ENCODE measurements at places on chromosomes 6 and 20.

DNA sequence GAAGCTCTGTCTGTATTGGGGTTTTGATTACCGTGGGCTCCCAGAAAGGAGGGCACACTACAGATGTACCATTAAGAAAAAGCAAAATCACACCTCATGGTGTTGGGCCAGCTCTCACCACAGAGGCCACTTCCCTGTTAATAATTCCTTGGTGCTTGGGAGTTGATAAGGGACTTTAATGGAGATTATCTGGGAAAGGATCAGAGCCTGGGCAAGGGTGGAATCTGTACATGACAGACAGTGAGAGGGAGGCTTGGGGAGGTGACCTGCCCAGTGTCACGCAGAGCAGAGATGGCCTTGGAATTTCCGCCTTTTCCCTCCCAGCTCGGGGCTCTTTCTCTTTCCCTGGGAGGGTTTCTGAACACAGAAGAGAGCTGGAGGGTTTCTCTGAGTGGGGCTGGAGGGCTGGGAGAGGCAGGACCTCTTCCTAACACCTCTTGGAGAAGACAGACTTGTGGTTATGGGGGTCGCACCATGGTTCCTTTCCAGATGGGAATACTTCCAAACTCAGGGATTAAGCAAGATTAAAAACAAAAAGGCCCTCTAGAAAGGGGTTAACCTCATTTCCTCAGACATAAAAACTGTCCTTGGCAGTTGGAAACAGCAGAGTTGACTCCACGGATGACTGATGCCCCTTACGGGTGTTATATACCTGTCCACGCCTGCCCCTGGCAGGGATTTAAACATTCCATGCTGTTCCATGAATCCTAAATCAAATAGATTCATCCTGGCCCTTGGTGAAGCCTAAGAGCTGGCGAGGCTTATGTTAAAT, 16.8 kb upstream of the KCNK16 start:
- no peak for DNase-seq

DNA sequence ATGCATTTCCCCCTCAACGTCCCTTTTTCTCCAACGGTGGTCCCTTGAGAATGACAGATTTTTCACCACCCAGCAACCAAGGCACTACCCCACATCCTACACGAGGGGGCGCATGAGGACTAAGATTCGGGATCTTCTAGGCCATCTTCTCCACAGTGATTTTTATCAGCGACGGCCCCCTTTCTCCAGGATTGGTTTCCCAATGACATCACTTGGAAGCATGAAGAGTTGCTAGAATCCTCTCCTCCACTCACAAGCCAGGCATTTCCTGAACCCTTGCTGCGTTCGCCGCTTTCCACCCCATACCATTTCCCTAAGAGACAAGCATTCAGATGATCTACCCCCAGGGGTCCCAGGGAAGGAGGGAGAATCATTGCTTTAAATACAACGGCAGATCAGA, 252.0 kb downstream of the HIVEP2 start:
- peak; percentile 32 for DNase-seq

GRCh38 chr6:80148220-80148619, 41.7 kb downstream of the BCKDHB start:
- no peak for DNase-seq

DNA sequence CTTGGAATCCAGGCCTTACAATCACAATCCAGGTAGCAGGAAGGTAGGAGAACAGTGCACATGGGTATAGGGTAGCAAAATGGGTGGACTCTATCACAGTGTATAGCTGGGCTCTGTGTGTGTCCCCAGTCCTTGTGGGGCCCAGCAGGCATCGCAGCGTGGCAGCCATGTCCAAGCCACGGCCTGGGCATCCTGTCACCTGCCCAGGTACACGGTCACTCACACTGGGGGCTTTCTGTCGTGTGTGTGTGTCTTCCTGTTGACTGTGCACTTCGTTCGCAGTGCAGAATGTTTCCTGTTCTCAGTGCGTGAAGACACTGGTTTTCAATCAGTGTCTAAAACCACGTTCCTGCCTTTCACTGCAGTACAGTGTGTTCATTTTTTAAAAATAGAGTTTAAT, 523.2 kb upstream of the JARID2 start:
- no peak for DNase-seq

GRCh38 chr6:5762561-5762968, 244.2 kb downstream of the NRN1 start:
- DNase-seq, result no peak

GRCh38 chr6:144630857-144631256, 345.7 kb downstream of the UTRN start:
- DNase-seq, result no peak

DNA sequence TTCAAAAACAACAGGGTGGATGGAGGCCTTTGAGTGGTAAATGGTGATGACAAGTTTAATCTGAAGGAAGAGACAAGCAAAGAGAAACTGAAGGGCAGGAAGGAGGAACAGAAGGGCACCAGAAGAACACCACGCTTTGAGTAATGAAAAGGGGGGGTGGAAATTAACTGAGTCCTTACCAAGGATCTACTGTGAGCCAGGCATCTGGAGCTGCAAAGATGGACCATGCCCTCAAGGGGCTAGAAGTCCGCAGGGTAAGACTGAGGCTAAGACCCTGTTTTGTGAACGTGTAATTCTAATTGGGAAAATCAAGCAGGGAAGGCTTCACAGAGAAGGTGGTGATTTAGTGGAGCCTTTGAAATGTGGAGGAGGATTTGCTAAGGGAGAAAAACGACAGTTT, 1.6 kb downstream of the NDRG3 start:
- DNase-seq, result no peak

- no peak for DNase-seq
These were observed 38.9 kb upstream of the THBS2 start for GRCh38 chr6:169292338-169293124.

DNA sequence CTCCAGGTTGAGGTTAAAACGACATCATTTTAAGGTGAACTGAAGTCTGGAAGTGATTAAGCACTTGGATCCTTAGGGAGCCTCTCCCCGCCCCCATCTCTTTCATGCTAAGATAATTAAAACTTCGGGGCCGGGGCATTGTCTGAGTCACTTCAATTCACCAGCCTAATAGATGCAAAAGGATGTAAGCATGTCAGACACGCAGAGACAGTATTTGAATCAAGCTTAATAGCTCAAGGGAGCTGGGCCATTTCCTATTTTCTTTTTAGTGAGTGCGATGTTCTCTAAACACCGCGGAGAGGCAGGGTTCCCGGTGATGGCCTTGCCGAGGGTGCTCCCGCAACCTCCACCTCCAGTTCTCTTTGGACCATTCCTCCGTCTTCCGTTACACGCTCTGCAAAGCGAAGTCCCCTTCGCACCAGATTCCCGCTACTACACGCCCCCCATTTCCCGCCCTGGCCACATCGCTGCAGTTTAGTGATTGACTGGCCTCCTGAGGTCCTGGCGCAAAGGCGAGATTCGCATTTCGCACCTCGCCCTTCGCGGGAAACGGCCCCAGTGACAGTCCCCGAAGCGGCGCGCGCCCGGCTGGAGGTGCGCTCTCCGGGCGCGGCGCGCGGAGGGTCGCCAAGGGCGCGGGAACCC, 516 bp upstream of the IRF4 start:
- DNase-seq, result no peak

DNA sequence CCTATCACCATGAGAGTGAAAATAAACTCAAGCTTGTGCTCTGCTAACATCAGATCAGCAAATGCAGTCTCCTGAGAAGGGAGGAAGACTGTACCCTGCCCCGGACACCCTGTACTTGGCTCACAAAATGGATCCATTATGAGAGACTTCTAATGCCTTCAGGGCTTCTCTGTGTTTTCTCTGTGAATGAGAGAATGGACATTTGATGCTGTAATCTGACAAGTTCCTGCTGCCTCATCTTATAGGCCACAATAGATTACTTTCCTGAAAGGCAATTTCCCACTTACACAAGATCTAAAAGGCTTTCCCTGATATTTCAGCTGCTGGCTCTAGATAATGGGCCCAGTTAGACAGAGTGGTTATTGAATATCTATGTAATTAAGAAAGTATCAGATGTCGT, 117.2 kb downstream of the OTOR start:
- DNase-seq, result no peak

DNA sequence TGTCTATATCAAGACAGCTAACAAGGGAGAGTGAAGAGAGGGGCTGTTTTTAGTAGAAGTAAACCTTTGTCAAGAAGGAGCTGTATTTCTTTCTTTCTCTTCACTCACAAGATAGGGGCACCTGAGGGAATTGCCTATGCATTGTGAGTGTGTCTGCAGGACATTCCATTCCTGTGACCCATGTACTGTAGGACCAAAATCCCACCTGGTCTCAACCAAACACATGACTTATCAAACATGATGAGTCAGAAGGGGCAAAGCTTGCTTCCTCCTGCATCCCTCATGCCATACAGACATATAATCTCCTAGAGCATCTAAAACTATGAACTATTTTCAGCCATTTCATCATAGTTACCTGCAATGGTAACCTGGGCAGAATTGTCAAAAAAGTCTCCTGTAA, 21.8 kb downstream of the PKHD1 start:
- DNase-seq, result no peak

DNA sequence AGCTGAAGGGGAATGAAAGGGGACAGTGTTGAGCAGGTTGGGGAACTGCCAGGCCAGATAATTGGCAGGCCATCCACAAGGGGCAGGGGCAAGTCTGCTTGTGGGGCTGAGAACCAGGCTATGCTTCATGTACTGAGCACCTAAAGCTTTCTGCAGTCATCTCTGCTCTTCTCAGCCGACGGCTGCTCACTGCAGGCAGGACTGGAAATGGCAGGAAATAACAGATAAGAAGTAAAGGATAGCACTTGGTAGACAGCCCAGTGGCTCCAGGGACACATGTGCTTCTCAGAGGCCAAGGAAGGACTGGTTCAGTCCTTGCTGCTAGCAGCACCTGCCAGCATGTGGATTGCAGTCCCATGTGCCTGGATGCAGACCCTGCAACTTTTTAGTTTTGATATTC, 89.8 kb downstream of the CD164 start:
- no peak for DNase-seq

- no peak for DNase-seq
These were observed 35.9 kb upstream of the FAM50B start for GRCh38 chr6:3813150-3813780.

GRCh38 chr20:6075428-6076219, 21.8 kb upstream of the LRRN4 start:
- no peak for DNase-seq

- DNase-seq, result no peak
These were observed 242.1 kb downstream of the PRKN start for GRCh38 chr6:162485464-162485863.

GRCh38 chr20:9160757-9161156, 91.9 kb downstream of the PLCB4 start:
- no peak for DNase-seq

GRCh38 chr6:82017288-82017687, 230.3 kb downstream of the IBTK start:
- no peak for DNase-seq

- no peak for DNase-seq
These were observed at the start of gene GID8 for GRCh38 chr20:62938105-62938888. Gene GID8 (plus strand): TSS chr20:62938147. CDS start chr20:62941503, 3,356 bp downstream.

GRCh38 chr20:53576195-53576580, 17.5 kb downstream of the ZNF217 start:
- DNase-seq, result no peak

DNA sequence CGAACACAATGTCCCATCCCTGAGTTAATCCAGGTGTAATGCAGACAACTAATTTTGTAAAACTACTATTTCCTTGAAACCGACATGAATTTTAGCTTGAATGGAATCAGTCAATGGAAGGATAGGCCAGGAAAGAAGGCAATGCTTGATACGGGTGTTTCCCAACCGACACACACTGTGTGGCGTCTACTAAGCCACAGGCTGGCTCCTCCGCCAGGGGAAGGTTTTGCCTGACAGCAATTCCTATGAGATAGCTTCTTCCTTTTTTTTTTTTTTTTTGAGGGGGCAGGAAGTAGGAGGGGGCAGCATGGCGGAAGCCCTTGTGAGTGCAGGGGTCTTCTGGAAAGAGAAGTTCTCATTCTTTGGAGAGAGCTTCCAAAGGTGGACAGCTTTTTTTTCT, 12.0 kb upstream of the LAMA4 start:
- no peak for DNase-seq

DNA sequence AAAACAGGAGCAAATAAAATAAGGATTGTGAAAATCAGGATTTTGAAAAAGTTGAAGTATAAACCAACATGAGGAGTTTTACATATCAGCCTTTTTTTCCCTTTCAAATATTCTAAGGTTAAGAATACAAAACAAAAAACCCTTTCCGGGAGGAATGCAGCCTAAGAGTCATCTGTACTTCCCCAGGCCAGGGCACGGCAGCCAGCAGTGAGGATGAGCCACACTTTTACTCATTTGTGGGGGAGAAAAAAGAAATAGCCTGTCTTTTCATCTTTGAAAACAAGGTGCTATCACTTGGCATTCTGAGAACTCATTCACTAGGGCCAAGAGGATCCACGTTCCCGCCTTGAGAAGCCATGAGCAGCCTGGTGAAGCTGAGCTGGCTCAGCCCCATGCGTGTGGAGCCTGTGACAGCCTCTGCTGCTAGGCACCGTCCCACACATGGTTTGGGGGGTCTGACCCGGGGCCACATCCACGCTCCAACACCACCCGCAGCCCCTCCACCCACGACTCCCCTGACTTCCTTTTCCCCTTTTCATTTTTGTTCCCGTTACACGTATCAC, 11.2 kb downstream of the SLC22A1 start:
- DNase-seq, result no peak

DNA sequence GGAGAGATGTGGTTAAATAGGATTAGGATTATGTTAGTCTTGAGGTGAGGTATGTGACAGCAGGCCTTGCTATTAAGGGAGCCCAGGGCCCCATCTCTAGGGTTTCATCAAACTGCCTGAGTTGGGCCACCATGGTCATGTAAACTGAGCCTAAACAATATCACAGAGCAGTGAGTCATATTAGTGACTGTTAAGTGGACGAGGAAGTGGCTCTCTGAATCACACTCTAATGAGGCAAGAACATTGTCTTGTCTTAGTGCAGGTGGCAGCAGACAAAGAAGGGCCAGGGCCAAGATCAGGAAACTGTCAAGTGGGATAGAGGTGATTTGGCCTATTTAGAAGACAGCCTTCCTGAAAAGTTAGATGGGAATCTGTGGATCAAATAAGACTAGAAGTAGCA, 23.1 kb downstream of the ENPP3 start:
- DNase-seq, result no peak

GRCh38 chr6:6581054-6581453, 7.5 kb upstream of the LY86 start:
- DNase-seq, result no peak

DNA sequence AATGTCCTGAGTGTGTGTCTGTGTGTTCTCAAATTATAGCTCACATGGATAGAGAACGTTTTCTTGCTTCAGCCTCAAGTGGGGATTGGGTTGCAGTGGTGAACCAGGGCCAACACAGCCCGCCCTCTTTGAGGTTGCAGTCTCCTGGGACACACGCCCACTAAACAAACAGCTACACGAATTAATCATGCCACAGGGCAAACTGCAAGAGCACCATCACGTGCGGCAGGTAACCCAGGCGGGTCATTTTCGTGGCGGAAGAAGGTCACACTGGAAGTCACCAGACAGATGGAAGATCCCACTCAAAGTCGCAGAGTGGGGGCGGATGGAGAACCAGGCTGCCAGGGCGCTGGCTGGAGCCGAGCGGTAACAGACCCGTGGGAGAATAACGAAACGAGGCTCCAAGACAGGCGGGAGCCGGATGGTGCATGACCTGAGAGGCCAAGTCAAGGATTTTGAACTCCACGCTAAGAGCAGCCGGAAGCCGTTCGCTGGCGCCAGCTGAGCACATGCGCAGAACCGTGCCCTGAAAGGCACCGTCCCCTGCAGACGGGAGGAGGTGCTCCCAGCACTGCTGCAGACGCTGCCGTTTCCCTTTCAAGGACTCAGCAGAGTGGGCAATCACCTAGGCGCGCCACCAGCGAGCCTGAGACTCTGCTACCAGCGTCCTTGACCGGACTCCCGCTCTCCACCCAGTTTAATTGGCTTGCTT, 10.7 kb downstream of the DLL1 start:
- peak; percentile 51 for DNase-seq

All from activated naive CD4-positive, alpha-beta T cell (primary cell).